ENCODE measurements at places on chromosomes 7 and 10.

GRCh38 chr7:134599371-134599770, 47.3 kb upstream of the BPGM start:
- DNase-seq, result no peak

GRCh38 chr10:82041018-82041417, 166.0 kb downstream of the NRG3 start:
- DNase-seq, result no peak

DNA sequence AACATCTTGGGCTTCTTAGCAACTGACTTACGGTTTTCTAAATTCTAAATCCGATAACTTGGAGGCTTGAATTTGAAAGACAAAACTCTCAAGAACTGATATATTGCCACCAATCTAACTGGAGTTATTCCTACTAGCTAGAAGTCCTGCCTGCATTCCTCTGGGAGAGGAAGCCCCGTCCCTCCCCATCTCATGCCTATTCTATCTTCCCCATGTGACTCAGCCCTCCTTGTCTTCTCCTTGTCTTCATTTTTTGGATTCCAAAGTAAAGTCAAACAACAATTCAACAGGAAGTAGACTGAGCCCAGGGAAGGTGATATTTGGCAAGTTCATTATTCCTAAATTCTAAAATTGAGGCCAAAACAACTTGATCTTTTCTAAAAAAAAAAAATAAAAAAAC, 587.7 kb downstream of the KCNMA1 start:
- peak; percentile 17 for DNase-seq

GRCh38 chr10:43194266-43194665, 56.0 kb downstream of the CSGALNACT2 start:
- DNase-seq, result no peak

GRCh38 chr7:32618470-32618869, 123.2 kb downstream of the AVL9 start:
- no peak for DNase-seq

Measured in GM04503 (cell line).